ENCODE measurements at places on chromosomes 7 and 10.
A peak's percentile ranks its signal among the peaks of the same experiment; 100 is the strongest.

GRCh38 chr10:14554091-14554490 lies 220.6 kb downstream of the FAM107B start:
- DNase-seq, result no peak

DNA sequence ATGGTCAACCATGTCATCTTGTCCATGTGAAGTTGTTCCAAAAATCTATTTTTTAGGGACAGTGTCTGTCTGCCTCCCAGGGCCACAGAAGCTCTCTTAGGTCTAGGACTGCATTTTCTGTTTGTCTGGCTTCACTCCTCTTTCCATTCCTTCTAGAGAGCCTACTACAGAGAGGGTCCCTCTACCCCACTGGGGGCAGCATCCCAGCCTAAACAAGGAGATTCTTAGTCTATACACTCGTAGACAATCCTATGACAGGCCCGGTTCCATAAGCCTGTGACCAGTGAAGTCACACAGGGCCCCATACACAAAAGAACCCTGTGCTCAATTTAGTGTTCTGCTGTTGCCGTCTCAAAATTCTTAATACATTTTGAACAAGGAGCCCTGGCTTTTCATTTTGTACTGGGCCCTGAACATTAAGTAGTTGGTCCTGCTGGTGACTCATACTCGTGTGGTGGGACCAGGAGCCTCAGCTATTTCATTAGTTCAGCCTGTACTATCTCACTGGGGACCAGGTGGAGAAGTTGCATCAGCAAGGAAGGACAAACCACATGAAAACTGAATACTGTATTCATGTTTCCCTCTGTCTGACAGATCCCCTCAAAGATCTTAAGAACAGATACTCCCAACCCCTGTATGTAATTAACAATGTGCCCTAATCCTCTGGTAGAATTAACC lies 23.5 kb upstream of the FAM180A start:
- no peak for DNase-seq

DNA sequence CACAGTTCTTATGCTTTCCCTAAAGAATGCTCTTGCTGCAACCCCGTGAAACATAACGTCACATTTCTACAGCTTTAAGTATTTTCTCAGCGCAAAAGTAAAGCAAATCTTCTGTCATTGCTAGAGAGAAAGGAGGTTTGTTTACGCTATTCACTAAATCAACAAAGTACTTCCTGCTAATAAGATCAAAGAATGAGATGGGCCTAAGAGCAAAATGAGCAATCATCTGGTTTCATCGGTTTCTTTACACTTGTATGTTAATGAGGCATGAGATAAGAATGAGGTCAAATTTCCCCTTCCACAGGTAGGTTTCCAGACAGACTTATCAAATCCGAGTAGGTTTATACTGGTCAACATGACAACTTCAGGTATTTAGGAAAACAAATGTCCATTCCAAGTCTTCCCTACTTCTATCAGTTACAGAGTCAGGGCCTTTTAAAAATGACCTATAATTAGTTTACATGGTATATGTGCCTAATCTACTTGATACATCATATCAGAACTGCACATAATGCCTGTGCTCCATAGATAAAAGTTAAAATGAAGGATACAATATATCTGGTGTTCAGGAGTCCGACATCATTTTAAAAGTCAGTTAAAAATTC lies 8.4 kb downstream of the USP6NL start:
- no peak for DNase-seq

GRCh38 chr7:155860461-155860839 lies 48.2 kb upstream of the SHH start:
- DNase-seq, result no peak

- no peak for DNase-seq
Observed at GRCh38 chr7:100684534-100685042, 9.5 kb downstream of the GIGYF1 start.

DNA sequence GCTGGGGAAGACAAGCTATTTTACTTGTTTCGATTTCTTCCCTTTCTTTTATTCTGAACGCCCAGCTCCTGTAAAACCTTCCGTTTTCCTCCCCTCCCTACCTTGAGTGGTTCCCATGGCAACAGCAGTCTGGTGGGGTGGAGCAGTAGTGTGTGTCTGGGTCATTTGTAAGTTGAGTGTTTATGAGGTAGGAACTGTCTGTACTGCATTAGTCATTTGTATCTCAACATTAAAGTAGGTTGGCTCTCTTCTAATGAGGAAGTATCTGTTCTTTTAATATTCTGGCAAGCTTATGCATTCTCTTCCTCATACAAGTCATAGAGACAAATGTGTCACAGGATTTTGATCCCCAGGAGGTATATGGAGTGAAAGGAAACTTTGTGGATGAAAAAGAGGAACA lies 85.3 kb upstream of the CCDC6 start:
- DNase-seq, result no peak

DNA sequence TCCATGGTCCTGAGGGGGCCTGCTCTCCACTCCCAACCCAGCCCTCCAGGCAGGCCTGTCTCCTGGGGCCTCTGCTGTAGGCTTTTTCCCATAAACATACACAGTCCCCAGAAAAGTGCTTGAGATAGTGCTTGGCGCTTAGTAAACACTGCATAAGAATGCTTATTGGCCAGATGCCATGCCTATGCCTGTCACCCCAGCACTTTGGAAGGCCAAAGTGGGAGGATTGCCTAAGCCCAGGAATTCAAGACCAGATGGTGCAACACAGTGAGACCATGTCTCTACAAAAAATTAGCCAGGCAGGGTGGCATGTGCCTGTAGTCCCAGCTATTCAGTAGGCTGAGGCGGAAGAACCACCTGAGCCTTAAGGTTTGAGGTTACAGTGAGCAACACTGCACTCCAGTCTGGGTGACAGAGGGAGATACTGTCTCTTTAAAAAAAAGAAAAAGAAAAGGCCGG lies 24.6 kb upstream of the ASL start:
- no peak for DNase-seq

DNA sequence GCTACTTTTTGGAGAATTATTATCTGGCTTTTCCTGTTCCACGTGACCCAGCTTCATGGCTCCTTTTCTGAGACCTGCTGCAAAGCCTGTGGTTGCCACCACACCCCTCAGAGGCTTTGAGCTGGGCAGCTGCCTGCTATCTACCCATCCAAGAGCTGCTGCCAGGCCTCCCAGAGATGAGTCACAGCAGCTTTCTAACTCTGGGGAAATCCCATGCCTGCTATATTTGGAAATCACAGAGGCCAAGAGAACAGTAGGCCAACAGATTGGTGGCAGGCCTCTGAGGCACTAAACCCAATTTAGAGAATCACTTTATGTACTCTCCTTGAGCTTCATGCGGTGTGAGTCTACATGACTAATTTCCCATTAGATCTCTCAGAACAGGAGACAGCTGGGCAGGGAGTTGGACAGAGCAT lies 35.2 kb downstream of the SGCE start:
- DNase-seq, result peak; percentile 0

DNA sequence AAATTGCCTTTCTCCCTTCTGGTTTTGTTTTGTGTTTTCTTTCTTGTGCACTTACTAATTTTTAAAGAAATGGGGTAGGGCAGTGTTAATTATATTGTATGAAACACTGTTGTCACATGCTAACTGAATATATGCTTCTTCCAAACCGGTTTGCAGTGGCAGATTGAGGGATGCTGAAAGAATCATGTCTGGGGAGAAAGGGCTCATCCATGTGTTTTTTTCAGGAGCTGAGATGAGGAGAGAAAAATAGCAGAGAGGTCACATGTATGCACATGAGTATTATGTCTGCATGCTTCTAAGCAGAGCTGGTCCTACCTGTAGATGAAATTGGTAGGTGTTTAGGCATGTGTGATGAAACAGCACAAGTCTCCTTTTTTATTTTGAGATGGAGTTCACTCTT lies 17.0 kb downstream of the SORCS3 start:
- DNase-seq, result no peak

Measured in activated CD4-positive, alpha-beta T cell treated with anti-CD3 and anti-CD28 coated beads, Interleukin-2, amount 50 U/mL, for 4 hours (primary cell).